Fibroblast of mammary gland (primary cell): ENCODE measurements at places on chromosomes 6 and 20.

DNA sequence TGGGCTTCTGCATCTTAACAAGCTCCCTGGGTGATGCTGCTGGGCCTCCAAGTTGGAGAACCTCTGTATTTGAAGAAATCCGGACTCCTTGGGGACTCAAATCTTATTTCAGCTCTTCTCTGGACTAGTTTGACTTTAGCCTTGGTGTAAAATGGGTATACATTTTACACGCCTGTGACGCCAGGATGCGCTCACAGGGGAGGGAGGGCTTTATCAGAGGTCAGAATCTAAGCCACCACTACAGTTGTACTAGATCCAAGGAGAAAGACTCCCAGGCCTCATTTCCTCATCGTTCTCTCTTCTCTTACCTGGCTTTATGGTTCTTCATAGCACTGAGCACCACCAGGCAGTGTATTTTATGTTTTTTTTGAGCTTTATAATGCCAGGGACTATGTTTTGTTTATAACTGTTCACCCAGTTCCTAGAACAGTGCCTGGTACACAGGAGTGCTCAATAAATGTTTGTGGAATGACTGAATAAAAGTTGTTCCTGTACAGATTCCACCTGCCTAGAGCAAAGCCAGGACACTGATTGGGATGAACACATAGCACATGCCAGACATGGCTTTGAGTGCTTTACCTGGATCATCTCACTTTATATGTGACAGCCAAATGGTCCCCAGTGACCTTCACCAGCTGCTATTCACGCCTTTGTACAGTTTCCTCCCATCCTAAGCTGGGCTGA lies 5.1 kb upstream of the RBCK1 start:
- DNase-seq, result no peak

- DNase-seq, result peak; percentile 50
Measured at GRCh38 chr6:105587349-105588122, 184.7 kb upstream of the PREP start.

- DNase-seq, result no peak
Measured at GRCh38 chr20:53929399-53929798, 141.0 kb downstream of the BCAS1 start.

- DNase-seq, result peak; percentile 37
Measured at GRCh38 chr6:79605061-79605460, 26.1 kb upstream of the SH3BGRL2 start.

DNA sequence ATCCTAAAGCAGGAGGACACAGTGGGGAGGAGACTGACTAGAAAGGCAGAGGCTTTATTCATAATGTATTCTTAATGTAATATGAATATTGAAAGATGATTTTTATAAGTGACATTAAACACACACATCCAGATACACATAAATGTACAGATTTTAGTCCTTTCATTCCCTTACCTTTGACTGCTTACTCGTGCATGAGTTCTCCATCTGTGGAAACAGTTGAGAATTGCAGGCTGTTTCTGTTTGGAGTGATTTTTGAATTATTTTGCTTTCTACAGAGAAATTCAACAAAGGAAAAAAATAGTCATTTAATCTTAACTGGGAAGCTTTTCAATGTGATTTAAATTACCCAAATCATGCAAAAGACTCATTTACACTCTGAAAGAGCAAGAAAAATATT lies 136.5 kb downstream of the RIMS1 start:
- DNase-seq, result no peak
